ENCODE measurements at places on chromosomes 3 and 15.

DNA sequence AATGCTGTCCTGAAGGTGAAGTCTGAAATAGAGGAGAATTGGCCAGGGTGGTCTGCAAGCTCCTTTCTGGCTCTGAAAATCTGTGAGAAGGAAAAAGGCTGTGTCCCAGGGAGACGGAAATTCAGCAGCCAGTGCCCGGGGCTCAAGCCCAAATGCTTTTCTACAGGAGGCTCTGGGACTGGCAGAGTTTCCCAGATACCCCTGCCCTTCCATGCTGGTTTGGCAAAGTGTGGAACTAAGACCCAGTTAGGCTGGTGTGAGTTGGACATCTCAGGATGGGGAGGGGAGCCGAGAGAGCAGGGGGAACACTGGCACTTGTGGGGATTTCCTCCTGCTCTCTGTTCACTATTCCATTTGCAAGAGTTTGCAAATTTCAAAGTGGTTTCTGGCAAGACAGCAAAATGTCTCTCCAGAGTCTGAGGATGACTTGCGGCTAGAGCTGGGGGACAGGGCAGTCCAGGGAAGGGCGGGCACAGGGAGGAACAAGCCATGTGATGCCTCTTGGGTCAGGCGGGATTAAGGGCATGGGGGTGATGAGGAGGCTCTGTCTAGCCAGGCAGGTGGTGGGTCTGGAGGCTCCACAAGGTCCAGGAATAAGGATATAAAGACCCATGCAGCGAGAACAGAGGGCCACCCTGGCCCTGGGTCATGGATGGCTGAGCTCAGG, 152.3 kb downstream of the RAB11A start:
- no peak for DNase-seq

DNA sequence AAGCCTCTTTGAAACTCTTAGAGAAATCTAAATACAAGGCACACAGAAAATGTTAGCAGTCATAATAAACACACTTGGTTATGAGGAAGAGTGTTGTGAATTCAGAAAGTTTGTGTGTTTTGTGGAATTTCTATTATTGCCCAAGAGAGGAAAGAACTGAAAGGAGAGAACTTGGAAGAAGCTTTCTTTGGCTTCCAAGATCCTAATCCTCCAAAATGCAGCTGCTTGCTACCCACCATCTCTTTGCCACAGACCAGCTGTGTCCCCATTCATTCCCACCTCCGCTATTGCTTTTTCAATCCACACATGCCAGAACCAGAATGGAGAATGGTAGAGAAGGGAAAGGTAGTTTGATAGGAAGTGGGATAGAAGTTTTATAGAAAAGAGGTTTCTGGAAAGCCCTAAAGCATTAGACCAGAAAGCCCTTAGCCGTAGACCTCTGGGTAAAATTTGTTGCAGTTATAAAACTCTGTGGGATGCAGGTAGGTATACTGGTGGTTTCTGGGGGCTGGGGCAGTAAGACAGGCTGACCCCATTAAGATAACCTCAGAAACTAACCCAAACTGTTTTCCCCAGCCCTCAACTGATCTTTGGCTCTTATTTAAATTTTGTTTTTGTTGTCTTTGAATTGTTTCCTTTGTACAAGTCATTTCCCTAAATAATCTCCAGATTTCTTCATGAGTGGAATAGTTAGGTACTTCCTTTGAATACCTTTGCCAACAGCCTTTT, 108.5 kb downstream of the FILIP1L start:
- DNase-seq = no peak

DNA sequence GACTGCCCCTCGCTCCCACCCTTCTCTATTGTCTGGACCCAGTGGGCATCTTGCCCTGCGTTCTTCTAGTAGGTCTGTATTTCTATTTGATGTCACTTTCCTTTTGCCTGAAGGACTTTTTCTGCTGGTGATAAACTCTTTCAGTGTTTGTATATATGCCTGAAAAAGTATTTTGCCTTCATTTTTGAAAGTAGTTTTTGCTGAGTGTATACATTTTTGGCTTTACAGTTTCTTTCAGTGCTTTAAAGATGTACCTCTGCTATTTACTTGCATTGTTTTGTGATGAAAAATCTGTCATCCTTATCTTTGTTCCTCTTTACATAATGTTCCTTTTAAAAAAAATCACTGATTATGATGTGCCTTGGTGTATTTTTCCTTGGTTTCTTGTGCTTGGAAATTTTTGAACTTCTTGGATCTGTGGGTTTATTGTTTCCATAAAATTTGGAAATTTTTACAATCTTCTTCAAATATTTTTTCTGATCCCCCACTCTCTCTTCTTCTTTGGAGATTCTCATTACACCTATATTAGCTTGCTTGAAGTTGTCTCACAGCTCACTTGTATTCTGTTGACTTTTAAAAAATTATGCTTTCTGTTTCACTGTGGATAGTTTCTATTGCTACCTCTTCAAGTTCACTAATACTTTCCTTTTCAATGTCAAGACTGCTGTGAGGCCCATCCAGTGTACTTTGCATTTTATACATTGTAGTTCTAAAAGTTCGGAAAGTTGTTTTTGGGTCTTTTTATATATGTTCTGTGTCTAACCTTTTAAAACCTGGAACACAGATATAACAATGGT, 67.8 kb downstream of the RGMA start:
- DNase-seq = no peak

DNA sequence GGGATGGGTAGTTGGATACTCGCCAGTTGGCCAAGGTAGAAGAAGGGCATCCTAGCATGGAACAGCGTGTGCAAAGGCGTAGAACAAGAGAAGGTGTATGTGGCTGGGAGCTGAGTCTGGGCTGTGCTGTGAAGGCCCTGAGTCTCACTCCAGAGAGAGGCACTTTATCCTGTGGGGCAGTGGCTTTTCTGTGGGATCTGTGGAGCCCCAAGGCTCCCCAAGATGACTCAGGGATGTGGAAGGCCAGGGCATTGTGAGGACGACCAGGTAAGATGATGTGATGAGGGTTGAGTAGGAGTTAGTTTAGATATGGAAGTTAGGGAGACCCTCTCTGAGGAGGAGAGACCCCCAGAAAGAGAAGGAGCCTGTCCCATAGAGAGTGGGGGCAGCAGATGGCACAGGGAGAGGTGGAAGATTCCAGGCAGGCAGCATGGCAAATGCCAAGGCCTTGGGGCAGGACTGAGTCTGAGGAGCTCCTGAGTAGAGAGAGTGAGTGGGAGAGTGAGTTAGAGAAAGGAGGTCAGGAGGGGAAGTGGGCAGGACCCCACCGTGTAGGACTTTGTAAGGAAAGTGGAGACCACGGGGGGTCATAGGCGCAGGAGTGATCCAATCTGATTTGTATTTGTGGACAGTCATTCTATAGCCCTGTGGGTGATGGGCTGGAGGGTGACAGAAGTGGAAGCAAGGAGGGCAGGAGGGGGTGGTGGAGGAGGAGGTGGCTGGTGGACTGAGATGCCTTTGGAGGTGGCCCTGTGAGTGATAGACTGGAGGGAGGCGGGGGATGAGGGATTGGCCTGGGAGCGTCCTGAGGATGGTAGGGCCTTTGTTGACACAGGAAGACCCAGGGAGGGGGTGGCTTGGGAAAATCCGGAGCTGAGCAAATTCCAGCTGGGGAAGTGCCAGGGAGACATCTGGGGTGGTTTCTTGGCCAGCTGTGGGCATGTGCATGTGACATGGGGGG, 50.3 kb downstream of the FBLN2 start:
- DNase-seq = no peak

DNA sequence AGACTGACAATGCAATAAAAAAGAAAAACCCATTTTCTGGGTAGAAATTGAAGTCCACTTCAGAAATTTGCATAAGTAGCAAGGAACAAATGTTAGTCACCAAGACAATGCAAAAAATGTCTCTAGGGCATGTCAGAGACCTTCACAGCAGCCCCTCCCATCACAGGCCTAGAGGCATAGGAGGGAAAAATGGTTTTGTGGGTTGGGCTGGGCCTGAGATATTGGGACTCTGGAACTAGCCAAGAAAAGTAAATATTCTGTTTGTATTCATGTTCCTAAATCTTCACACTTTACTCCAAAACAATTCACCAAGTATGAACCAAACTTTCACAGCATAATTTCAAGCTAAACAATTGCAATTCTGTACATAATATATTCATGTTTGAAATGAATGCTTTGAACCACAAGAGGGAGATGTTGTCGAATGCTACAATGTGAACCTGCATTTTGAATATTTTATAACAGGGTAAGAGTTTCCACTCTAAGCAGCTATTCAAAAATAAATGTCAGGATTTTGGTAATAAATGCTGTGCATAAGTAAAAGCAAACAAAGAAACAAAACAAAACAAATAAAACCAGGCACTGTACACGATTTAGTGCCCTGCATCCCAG, 429.2 kb downstream of the OTOL1 start:
- no peak for DNase-seq

DNA sequence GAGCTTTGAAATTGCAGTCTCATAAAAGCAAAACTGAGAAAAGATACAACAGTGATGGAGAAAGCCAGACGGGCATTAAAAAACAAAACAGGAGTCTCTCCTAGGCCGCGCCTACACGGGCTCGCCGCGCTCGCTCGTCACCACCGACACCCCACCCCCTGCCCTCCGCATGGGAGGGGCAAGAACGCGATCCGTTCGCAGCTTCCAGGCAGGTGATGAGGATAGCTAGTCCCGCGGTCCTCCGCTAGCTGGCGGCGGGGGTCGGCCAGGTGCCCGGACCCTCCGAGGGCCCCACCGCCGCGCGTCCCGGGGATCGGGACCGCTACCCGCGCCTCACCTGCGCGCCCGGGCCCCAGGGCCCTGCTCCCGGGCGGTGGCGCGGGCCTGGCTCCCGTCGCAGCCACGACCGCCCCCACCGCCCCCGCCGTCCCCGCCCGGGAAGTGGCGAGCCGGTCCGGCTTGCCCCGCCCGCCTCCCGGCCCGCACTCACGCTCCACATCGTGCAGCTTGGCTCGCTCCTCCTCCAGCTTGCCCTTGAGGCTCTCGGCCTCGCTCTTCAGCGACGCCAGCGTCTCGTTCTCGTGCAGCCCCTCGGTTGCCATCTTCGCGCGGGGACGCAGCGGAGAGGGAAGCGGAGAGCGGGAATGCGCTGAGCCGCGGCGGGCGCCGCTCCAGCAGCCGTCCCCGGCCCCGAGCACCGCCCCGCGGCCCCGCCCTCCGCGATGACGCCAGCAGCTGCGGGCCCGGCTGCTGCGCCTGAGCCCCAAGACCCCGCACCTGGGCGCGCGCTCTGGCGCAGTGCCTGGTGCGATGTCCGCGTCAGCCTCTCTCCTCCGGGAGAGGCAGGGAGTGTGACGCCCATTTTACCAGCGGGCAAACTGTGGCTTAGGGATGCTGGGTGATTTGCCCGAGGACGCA, 11.7 kb downstream of the GNB5 start:
- peak; percentile 93 for DNase-seq

GRCh38 chr3:184227481-184227935, 1.9 kb upstream of the VWA5B2 start:
- peak; percentile 60 for DNase-seq

All from activated CD4-positive, alpha-beta memory T cell treated with anti-CD3 and anti-CD28 coated beads for 36 hours (primary cell).